ENCODE measurements at places on chromosomes 16 and 17.

- no peak for DNase-seq
Measured at GRCh38 chr17:35797918-35798317, 2.5 kb upstream of the MMP28 start.

- no peak for DNase-seq
Measured at GRCh38 chr17:47278561-47278960, 24.9 kb downstream of the ITGB3 start.

- no peak for DNase-seq
Measured at GRCh38 chr17:2414446-2415064, 13.7 kb upstream of the MNT start.

DNA sequence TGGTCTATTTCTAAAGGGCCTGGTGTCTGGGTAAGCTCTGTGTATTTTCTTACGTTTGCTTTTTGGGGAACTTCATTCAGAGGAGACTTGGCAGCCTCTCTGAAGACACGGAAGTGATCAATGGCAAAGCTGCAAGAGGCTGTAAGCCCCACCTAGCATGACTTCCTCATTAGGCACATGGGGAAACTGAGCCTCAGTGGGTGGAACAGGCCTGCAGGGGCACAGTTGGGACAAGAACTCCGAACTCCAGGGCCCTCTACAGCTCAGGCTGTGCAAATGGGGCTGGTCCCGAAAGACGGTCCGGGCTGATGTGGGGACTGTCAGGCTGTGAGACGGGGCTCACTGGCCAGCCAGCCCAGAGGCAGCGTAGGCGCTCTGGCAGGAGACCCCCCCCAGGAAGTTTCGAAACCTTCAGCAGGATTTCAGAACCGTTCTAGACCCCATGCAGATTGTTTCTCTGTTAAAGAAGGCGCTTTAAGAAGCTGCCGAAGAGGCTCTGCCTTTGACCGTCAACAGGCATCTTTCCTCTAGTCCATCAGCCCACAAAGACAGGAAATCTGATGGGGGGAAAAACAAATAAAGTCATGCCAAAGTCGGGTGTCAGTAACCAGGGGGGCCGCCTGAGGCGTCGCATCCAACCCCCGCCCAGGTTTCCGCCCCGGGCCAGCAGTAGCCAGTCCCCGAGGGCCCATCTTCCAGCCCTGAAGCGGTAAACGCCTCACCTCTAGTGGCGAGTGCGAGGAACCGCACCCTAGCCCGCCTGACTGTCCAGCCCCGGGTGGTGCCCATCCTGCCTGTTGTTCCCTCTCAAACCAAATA lies 79.8 kb upstream of the TBC1D3K start:
- peak; percentile 17 for DNase-seq

DNA sequence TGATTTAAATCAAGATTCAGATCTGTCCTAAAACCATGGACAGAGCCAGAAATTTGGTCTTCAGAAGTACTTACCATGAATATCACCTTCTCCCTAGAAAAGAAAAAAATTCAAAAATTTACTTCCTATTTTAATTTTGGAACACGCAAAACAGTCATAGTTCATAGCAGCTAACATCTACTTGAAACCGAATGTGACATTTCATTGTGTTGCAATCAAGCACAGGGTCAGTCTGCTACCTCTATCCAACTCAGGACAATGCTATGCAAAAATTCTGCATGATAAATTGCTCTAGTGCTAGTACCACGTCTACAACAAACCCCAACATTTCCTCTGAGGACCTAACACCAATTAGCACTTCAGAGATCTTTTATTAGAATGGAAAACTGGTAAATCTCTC lies 7.7 kb downstream of the JPT1 start:
- DNase-seq: no peak

DNA sequence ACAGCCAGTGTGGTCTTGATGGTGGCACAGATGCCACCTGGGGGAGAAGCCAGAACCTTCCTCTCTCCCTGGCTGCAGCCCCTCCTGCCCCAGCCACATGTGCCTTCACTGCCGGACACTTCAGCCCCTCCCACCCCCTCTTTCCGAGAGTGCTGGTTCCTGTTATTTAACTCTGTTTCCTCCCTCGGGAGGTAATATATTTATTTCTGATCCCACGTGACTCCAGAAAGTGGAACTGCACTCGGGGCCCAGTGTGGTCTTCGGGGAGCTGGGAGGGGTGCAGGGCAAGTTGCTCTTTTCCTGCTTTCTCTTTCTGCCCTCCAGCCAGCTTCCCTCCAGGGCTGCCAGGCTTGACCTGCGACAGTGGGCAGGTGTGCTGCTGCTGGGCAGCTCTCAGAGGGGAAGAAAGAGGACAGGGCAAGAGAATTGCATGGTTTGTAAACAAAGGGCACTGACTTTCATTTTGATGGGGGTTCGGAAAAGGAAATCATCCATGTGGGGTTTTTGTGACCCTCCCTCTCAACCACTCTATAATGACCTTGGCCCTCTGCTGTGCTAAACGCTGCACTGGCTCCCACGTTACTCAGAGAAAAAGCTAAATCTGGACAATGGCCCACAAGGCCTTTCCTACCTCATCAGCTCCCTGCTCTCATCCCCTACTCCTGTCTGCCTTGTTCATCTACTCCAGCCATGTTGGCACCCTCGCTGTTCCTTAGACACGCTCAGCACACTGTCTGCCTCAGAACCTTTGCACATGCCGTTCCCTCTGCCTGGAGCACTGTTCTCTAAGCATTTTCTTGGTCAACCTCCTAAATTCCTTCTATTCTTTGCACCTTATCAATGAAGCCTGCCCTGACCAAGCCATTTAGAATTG lies 8.2 kb upstream of the CIITA start:
- DNase-seq: no peak

All from stimulated activated CD8-positive, alpha-beta memory T cell treated with anti-CD3 and anti-CD28 coated beads, Interleukin-7, amount 100 ng/mL, for 4 hours (primary cell).